ENCODE measurements at places on chromosomes 5 and 9.

DNA sequence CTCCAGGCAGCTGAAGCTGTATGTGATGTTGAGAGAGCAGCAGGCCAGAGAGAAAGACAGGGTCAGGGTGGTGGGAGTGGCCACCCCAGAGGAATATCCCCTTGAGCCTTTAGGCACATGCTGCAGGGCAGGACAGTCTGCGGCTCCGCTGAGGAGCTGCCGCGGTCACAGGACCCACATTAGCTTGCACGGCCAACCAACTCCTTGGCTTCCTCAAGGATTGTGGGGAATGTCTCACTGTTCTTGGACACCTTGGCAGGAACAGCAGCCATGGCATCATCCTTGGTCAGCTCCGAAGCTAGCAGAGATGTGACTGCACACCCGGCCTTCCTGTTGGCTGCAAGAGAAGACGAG lies 27.8 kb downstream of the PCDHGC5 start:
- peak; percentile 68 for DNase-seq

DNA sequence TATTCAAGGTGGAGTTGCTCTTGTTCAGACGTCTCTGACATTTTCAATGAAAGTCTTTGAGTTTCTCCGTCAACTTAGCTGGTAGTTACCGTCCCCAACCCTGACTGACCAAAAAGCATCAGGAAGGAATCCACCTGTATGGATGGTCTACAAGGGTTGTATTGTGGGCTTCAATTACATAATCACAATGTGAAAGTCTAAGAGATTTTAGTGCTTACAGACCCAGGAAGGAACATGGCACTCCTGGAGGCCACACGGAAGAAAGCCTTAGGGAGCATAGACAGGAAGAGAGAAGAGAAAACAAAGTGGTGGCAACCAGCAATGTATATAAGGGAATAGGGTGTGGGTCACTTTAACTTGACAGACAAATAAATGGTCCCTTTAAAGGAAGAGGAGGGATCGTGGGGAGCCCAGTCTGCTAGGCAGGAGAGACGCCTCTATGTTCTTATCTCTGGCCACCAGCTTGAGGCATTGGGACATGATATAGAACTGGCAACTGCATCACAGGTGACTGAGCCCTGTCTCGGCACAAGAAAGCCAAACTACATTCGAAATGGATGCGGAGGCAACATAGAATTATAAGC lies 80.4 kb downstream of the ALDH7A1 start:
- DNase-seq = no peak

GRCh38 chr5:13574574-13574973 lies 369.9 kb downstream of the DNAH5 start:
- peak; percentile 40 for DNase-seq

GRCh38 chr9:32424616-32425015 lies 40.2 kb downstream of the ACO1 start:
- DNase-seq = no peak
